Placental pericyte (primary cell): ENCODE measurements at places on chromosomes 12 and 14. TPM values are rescaled to one million over a fixed set of nuclear protein-coding genes. Genes with fewer than 3 reads are reported as not detected.

TSPAN11 gene
- 0.14 and 0.44 TPM in 2 replicates for total RNA-seq

PLXNC1 gene
- 1.3 and 12.3 TPM in 2 replicates for total RNA-seq

TMTC1 gene
- 19.6 and 26.7 TPM in 2 replicates for total RNA-seq

SPIC gene
- not detected in 2 replicates for total RNA-seq

KRT72 gene
- not detected in 2 replicates for total RNA-seq

VDR gene
- total RNA-seq, result 23.9 and 57.3 TPM in 2 replicates

FERMT2 gene
- 157 and 162 TPM in 2 replicates for total RNA-seq

BBOF1 gene
- total RNA-seq, result 5.9 and 8.5 TPM in 2 replicates

NOS1 gene
- not detected in 2 replicates for total RNA-seq

SLIRP gene
- total RNA-seq, result 91.8 and 108 TPM in 2 replicates

FOXG1 gene
- total RNA-seq, result under 0.01 TPM in 2 replicates

SMIM41 gene
- 1.0 and 1.1 TPM in 2 replicates for total RNA-seq

KRT82 gene
- not detected in 2 replicates for total RNA-seq

DUSP6 gene
- total RNA-seq, result 170 and 424 TPM in 2 replicates

KCNC2 gene
- total RNA-seq, result not detected in 2 replicates

LRRC43 gene
- total RNA-seq, result 1.8 and 1.9 TPM in 2 replicates

HRK gene
- not detected in 2 replicates for total RNA-seq

ASCL1 gene
- not detected in 2 replicates for total RNA-seq

CLEC4C gene
- total RNA-seq, result not detected in 2 replicates

PTGDR gene
- total RNA-seq, result under 0.01 and 2.0 TPM in 2 replicates

AGAP2 gene
- total RNA-seq, result 0.22 and 0.29 TPM in 2 replicates

MYH6 gene
- total RNA-seq, result not detected in 2 replicates

GZMH gene
- not detected in 2 replicates for total RNA-seq

NRXN3 gene
- 0.22 and 0.72 TPM in 2 replicates for total RNA-seq

RAD52 gene
- 9.0 and 10.7 TPM in 2 replicates for total RNA-seq

LRTM2 gene
- not detected in 2 replicates for total RNA-seq

ATP5F1B gene
- 428 and 476 TPM in 2 replicates for total RNA-seq

INHBC gene
- total RNA-seq, result not detected in 2 replicates

LRP6 gene
- total RNA-seq, result 26.3 and 32.1 TPM in 2 replicates

HOTAIR gene
- total RNA-seq, result 0.43 TPM in 1 of 2 replicates, not detected in the other

TMEM119 gene
- total RNA-seq, result 91.9 and 104 TPM in 2 replicates

RASSF9 gene
- 0.14 TPM in 1 of 2 replicates, not detected in the other for total RNA-seq

JAG2 gene
- 1.4 and 1.5 TPM in 2 replicates for total RNA-seq

TAS2R30 gene
- 7.4 and 9.2 TPM in 2 replicates for total RNA-seq
